Left ventricle myocardium inferior (tissue), 1 donor: ENCODE measurements at places on chromosomes 5 and 9. TPM values are rescaled to one million over a fixed set of nuclear protein-coding genes. Genes with fewer than 3 reads are reported as not detected.

DNA sequence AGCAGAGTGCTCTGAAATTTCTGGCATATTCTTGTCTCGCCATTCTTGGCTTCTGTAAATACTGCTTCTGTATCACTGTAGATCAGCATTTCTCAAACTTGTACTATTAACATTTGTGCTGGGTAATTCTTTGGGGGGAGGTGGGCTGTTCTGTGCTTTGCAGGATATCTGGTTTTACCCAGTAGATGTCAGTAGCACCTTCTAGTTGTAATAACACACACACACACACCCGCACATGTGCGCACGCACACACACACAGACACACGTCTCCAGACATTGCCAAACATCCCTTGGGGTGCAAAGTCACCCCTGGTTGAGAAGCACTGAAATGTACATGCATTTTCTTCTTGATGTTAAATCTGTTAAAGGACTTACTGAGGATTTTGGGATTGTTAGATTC is 304.1 kb downstream of the MAT2B start:
- no peaks in the 10 kb centered on the region for H3K36me3 ChIP-seq
- H3K27ac ChIP-seq, result no peak overlapping the region
- H3K4me1 ChIP-seq, result no peaks in the 10 kb centered on the region

GRCh38 chr9:109355564-109356297 is 34.9 kb upstream of the EPB41L4B start:
- peaks cover 15% of the 10 kb centered on the region for H3K27me3 ChIP-seq
- no peaks in the 10 kb centered on the region for H3K4me1 ChIP-seq
- DNase-seq, result no peak
- no peak overlapping the region for H3K4me3 ChIP-seq
- no peaks in the 10 kb centered on the region for H3K36me3 ChIP-seq

GRCh38 chr9:123697686-123698085 is 232.2 kb downstream of the DENND1A start:
- peaks cover 7% of the 10 kb centered on the region for H3K36me3 ChIP-seq
- H3K4me1 ChIP-seq, result peaks cover 11% of the 10 kb centered on the region
- no peak overlapping the region for H3K4me3 ChIP-seq
- H3K27ac ChIP-seq, result no peak overlapping the region
- H3K27me3 ChIP-seq, result no peaks in the 10 kb centered on the region

- DNase-seq, result no peak
- no peaks in the 10 kb centered on the region for H3K27me3 ChIP-seq
- no peak overlapping the region for H3K4me3 ChIP-seq
- peak overlapping the region; percentile 60 for H3K27ac ChIP-seq
- H3K36me3 ChIP-seq, result peaks cover 69% of the 10 kb centered on the region
- H3K4me1 ChIP-seq, result peaks cover 24% of the 10 kb centered on the region
These were observed 63.9 kb upstream of the TGFBR1 start for GRCh38 chr9:99040911-99041582.

Gene OTP
- not detected for total RNA-seq

Gene AJM1
- 7.7 TPM for total RNA-seq
